ENCODE measurements at places on chromosomes 11 and 22. TPM values are rescaled to one million over a fixed set of nuclear protein-coding genes. Genes with fewer than 3 reads are reported as not detected.
A peak's percentile ranks its signal among the peaks of the same experiment; 100 is the strongest.

The CD6 gene
- total RNA-seq, result 0.10 TPM

DNA sequence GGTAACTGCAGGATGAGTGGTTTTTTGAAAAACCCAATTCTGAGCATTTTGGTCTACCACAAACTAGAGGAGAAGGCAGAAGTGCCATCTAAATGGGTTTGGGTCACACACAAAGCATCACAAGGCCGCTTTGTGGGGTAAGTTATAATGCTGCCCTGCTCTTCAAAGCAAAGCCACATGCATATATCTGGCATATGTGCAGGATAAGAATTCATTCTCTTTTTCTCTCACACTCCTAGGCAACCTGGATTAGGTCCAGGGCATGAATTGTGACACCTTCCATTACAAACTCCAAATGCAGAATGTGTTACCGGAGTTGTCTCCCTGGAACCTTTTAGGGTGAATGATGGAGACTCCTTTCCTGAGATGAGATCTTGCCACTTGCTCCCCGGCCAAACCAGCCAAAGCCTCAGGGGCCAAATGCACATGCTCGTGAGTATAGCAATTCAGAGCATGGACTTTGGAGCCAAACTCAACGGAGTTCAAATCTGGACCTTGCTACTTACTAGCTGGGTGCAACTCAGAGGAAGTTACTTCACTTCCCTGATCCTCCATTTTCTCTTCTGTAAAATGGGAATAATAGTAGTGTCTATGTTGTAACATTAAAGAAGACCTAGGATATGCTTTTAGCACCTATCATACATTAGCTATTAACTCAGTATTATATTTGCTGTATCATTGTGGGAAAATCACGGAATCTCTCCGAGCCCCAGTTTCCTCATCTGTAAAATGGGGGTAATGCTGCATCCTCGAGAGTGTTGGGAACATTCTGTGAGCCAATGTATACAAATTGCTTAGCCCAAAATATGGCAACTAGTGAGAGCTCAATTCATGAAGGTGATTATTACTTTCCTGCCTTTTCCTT, 96.6 kb downstream of the COMMD9 start:
- DNase-seq, result no peak

DNA sequence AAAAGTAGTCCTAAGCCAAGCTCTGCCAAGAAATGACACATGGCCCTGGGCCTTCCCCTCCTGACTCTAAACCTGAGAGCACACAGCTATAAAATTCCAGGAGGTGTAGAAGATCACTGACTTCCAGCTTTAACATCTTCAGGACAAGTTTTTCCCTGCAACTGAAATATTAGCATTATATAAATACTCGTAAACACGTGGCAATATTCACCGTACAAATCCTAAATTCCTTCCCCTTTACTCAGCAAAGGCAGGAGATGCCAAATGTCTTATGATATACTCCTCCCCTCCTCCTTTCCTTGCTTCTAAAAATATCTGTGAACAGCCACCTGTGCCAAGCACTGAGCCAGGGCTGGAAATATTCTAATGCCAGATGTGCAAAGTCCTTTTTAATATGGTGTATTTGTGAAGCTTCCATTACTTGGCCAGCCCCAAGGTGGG, 194.0 kb downstream of the LARGE1 start:
- peak; percentile 33 for DNase-seq

The NXPE2 gene
- total RNA-seq, result not detected

The AP1B1 gene
- total RNA-seq, result 65.6 TPM

The MS4A4E gene
- not detected for total RNA-seq

DNA sequence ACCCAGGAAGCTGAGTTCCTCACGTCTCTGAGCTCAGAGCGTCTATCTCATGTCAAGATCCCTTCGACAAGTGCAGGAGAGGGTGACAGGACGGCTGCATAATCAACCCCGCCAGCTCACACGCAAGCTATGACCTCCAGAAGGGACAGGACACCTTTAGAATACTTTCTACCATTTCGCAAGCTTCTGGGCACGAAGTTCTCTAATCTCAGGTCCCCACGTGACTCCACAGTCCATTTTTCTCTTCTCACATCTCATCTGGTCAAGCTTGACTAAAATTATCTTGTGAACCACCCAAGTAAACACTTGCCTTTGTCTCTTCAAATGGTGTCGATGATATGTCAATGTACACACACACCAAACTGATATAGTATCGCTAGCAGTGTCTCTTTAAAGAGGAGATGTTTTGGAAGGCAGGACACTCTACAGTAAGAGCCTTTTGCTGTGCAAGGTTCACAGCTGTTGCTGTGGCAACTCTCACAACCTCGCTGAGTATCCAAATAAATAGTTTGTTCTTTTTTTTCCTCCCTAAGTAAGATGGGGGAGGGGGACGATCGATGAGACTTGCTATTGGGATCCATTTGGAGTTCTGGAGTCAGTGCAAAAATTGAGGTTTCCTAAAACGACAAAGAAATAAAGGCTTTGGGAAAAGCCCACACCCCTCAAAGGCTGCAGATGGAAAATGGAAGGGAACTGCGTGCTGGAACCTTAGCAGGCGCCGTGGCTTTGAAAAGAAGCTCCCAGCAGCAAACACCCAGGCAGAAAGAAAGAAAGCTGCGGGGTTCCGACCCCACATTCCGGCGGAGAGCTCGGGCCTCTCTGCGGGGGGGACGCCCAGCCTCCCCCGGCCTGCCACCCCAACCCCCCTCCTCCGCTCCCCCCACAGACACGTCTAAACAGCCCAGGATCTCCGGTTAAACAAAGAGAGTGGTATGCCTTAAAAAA, 215.4 kb upstream of the UBASH3B start:
- peak; percentile 54 for DNase-seq

DNA sequence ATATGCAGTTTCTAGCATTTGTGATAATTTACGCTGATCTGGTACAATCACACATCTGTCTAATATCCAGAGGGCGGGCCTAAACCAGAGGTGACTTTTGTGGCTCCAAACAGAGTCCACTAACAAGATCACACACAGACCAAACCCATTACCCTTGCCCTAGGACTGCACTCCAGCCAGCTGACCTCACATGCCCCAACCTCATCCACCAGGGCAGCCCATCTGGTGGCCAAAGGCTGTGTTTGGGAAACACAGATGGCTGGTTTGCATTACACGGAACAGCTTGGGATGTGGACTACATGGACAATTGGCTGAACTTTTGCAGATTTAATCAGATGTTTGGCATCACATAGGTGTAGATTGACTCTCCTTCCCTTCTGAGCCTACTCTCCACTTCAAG, 228.2 kb downstream of the GRIK4 start:
- DNase-seq, result no peak

The PAX6 gene
- total RNA-seq, result 36.2 TPM

DNA sequence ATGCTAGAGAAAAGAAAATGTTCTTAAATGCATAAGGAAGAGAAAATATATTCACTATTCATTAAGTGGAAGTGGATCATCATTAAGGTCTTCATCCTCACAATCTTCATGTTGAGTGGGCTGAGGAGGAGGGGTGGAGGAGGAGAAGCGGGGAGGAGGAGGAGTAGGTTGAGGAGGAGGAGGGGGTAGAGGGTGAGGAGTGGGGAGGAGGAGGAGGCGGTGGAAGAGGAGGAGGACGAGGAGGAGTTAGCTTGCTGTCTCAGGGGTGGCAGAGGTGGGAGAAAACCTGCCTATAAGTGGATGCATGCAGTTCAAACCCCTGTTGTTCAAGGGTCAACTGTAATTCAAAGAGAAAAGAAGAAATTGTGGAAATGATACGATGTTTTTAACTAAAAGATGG, 71.6 kb downstream of the MYEOV start:
- DNase-seq, result no peak

The CRYBB2 gene
- total RNA-seq, result 0.30 TPM

- DNase-seq, result no peak
Observed at GRCh38 chr11:33258631-33259205, 1.5 kb downstream of the HIPK3 start.

- DNase-seq, result peak; percentile 42
Observed at GRCh38 chr11:65434667-65435410, 12.2 kb downstream of the NEAT1 start.

- no peak for DNase-seq
Observed at GRCh38 chr11:77171885-77172665, 44.0 kb downstream of the MYO7A start.

The TCN1 gene
- total RNA-seq, result not detected

All from M059J (cell line).